Amygdala (tissue), 56 donors: ENCODE measurements at places on chromosomes 4 and X.

- DNase-seq = no peak
Observed at GRCh38 chrX:55451141-55451540, 786 bp upstream of the MAGEH1 start.

GRCh38 chr4:76708971-76709771, 188.8 kb downstream of the SOWAHB start:
- DNase-seq = no peak

GRCh38 chr4:9999956-10000561, 21.2 kb downstream of the SLC2A9 start:
- no peak for DNase-seq

- DNase-seq = no peak
Observed at GRCh38 chrX:152901816-152902501, 4.1 kb downstream of the ZNF185 start.

DNA sequence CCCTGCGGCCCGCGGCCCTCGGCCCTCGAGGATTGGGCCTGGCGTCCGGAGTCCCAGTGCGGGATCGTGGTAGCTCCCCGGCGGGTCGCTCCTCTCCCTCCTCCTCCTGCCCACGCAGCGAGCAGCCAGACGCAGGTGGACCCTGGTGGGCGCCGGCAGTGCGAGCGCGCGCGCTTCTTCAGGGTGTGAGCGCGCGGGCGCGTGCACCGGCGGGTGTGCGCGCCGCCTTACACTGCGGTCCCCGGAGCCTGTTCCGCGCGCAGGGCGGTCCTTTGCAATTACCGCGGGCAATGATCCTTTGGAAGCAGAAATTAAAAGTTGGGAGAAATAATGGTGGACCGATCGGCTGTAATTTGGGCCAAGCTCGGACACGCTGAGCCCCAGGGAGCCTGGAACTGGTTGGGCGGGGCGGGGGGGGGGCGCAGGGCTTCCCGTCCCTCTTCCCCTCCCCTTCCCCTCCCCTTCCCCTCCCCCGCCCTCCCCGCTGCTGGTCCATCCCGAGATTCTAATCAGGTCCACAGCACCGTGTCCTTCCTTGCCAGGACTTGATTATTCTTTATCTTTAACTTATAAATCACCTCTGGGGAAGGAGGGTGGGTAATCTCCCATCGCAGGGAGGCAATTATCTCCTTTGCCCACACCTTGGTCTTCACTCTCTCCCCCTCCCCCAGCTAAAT, 1.6 kb upstream of the NKX1-1 start:
- DNase-seq = no peak

DNA sequence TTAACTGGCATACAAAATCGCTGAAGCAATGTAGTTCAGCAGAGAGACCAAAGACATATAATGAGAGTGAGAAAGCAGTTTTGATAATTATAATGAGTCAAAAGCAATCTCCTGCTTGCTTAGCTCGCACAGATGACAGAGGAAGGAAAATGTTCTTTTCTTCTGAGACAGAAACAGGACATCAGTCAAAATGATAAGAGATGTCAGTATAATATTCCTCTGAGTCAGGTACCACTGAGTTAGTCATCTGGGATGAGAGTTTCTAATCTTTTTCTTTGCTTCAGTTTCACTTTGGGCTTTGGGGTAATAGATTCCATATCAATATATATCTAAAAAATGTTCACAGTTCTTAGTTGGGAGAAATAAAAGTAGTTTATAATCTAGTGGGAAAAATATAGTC, 387.2 kb downstream of the PCDH7 start:
- DNase-seq = no peak

DNA sequence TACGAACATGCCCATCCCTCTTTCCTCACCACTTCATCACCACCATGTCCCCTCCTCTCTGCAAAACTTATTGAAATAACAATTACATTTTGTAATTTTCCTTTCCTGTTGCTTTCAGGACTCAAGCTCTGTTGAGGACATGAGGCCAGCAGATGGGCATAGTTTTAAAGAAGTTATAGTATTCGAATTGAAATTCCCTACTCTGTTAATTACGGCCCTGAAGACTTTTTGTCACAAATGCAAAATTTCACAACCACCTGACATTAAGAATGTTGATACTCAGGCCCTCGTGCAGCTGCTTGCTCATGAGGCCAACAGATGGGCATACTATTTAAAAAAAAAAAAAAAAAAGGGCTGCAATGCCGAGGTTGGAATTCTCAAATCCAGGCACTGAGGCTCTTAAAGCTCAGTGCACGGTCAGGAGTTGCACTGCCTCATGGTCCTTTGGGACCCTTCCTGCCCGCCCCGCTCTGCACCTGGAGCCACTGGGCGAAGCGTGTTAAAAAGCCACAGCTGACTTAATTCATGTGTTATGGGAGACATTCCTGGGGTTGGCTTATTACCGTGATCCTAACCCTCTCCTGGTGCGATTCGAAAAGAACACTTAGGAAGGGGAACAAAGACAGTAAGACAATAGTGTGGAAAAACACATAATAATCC, 34.2 kb upstream of the FAT1 start:
- no peak for DNase-seq

DNA sequence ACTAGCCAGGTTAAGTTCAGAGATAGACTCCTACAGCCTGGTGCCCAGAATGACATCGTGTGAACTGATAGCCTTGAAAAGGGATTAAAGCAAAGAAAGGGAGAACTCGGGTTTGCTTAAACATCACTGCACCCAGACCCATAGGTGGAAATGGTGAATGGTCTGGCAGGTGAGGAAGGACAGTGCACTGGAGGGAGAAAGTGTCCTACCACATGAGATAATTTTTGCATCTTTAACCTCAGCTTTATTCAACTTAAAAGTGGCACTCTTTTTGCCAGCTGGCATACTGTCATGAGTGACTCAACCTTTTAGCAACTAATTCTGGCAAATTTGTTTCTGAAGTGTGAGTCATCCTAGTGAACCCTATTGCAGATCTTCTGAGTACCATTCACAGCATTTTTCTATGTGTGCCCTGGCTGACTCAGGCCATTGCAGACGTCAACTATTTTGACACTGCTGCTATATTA, 53.0 kb upstream of the DAPP1 start:
- DNase-seq = no peak

DNA sequence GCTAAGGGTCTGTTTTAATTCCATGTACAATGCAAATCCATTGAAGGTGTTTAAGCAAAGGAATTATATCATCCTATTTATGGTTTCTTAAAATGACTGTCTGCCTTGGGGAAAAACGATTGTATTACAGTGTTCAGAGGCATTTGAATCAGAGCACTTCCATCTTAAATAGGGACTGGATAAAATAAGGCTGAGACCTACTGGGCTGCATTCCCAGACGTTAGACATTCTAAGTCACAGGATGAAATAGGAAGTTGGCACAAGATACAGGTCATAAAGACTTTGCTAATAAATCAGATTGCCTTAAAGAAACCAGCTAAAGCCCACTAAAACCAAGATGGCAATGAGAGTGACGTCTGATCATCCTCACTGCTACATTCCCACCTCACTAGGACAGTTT, 1167.2 kb upstream of the PABPC4L start:
- no peak for DNase-seq

GRCh38 chr4:53713767-53714166, 122.5 kb upstream of the LNX1 start:
- DNase-seq = no peak

- DNase-seq = no peak
Observed at GRCh38 chrX:46386511-46386910, 158.7 kb downstream of the ZNF674 start.

DNA sequence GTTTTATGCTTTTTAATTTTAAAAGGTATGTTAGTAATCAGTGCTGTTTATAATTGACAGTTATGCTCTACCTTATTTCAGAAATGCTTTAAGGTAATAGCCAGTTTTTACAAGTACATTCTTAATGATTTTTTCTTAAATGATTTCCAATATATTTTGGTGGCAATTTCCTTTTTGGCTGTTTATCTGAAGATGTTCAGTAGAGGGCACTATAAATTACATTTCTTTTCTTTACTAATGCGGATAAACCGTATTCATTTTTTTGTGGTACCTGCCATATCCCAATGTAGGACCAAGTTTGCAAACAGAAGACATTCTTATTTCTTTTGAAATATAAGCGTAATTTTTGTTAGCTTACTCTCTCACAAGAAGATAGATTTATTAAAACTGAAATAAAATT, 65.4 kb downstream of the CCKAR start:
- DNase-seq = no peak

- DNase-seq = no peak
Observed at GRCh38 chr4:137707626-137708025, 175.3 kb upstream of the PCDH18 start.

DNA sequence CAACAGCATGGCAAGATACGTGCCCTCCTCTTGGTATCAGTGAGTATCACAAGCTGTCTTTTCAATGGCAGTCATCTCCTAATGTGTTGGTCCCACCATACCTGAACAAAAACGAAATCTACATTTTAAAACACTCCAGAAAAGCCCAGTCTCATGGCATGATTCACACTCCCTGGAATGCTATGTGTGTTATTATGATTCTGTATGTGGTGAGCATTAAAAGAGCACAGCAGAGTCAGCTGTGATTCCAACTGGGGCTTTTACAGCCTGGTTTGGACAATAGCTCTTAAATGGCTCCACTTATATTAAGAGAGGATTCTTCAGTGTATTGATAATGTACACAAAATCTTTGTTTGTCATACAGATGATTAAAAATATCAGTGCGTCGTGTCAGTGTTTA, 274.1 kb upstream of the GK2 start:
- DNase-seq = no peak

- DNase-seq = no peak
Observed at GRCh38 chr4:78667764-78668163, 108.4 kb upstream of the BMP2K start.

DNA sequence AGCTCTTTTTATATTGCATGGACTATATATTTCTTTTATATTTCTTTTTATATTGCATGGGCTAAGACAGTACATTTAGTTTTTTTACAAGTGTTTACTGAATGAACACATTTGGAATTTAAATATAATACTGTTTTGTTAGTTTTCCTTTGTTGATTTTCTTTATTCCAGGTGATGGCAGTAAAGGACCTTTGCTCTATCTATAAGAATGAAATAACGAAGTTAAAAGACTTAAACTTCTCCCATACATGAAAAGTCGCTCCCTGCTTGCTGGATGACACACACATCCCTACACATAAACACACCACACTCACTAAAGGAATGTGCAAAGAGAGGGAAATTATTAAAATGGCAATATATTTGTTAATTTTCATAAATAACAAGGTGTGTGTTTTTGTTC, 102.5 kb upstream of the ANXA10 start:
- no peak for DNase-seq

DNA sequence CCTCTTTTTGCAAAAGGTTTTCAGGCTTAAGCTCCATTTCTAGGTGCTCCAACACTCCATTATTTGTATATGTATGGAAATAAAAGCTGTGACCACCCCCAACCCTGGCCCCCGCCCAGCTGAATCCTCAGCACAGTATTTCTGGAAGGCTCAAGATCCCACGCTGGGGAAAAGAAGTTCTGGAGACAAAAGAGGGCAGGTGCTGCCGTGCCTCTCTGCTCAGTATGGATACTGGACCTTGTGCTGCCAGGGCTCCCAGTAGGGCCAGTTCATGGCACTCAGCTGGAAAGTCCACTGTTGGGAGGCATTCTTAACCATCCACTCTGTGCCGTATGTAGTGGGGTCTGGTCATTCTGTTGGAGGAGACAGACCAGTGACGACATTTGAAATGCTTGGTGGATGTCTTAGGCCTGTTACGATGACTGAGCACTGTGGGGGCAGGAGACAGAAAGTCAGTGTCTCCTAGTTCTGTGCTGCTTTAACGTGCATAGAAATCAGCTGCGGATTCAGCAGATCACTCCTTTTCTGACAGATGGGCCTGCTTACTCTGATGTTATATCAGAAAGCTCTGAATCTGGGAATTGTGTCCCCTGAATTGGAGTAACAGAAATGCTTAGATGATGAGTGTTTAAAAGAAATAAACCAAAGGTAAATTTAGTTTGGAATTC, 48.4 kb upstream of the MSANTD1 start:
- no peak for DNase-seq

DNA sequence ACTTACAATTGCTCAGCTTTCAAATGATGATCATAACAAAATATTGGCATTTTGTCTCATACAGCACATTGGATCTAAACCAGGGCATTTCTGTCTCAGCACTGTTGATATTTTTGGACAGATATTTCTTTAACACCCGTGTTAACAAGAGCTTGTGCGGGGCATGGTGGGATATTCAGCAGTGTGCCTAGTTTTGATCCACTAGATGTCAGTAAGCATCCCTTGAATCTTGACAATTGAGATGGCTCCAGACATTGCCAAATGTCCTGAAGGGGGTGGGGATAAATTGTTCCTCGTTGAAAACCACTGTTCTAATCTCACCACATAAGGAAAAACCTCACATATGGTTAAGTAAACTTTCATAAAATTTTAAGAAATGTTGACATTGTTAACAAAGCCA, 806.3 kb downstream of the STIM2 start:
- DNase-seq = no peak

DNA sequence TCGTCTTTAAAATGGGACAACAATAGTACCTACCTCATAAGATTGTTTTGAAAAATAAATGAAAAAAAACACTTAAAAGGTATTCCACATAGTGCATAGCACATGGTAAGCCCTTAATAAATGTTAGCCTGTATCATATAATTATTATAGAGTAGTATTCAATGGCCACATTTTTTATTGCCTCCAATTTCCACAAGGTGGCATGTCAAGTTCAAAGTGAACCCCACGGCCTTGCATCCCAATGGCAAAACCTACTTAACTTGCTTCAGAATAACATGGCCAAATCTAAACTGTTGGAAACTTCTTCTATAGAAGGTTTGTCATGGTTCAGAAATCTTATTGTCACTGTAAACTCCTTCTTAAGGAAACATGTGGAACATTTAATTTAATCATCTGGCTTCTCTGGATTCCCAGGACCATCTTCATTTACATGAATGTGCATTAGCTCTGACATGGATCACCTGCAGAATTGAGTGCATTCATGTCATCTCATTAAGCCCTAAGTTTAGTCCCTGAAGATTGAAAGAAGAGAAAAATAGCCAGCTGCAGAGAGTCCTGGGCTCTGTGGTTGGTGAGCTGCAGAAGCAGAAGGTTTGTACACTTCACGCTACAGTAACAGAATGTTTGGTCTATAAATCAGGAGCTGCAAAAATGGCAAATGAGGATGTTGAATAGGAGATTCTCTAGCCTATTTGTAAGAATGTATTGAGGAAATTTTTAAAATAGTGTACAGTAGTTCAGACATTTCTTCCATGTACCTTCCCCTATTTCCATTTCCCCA, 61.0 kb downstream of the ANXA3 start:
- DNase-seq = no peak

DNA sequence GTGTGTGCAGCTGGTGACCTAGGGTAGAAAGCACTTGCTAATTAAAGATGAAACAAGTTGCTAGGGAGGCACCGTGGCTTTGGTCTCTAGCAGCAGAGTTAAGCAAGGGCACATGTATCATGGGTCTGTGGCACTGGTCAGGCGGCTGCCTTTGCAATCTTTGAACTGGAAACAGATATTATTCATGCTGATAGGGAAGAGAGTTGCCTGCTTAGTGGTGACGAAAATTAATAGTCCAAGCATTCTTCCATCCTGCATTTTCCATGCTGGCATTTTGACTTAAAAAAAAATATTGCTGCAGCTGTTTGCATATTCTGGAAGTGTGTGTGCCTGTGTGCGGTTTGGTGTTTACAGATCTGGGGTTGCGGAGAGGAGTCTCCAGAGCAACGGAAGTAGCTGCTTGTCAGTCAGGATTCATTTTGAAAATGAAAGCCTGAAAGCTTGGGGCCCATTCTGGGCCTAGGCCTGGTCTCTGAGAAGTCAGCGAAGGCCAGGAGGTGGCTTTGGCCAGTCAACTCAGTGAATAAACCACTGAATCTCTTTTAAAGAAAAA, 2.3 kb upstream of the SOWAHD start:
- DNase-seq = no peak
